ENCODE measurements at places on chromosomes 2 and 18. TPM values are rescaled to one million over a fixed set of nuclear protein-coding genes. Genes with fewer than 3 reads are reported as not detected.

GRCh38 chr2:176078541-176079284 is 5.0 kb downstream of the EVX2 start:
- no peak for DNase-seq

- no peak for DNase-seq
Observed at GRCh38 chr2:179614121-179614520, 247.3 kb downstream of the ZNF385B start.

DNA sequence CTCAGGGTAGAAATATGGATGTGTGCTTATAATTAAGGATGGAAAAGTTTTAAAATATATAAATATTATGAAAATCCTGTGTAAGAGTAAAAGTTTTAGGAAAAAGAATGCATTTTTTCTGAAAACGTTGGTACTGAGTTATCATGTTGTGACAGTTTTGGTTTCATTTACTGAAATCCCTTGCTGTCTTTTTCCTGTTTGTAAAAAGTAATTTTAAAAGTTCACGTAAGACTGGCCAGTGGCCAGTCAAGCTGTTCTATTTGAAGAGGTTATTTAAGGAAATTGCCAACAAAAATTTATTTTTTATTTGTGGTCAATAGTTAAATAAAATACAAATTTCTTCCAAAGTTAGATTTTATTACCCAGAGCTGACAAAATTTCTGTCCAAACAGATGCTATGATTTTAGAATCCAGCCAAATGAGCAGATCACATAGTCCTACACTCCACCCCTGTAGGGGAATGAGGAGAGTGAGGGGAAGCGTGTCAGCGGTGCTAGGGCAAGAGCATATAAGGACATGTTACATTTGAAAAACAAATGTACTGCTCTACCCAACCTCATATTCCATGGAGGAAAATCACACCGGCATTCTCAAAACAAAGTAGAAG is 297.8 kb upstream of the TFPI start:
- no peak for DNase-seq

GRCh38 chr2:106057206-106057605 is 136.9 kb downstream of the UXS1 start:
- DNase-seq: no peak

- DNase-seq: no peak
Observed at GRCh38 chr2:25483607-25484266, 142.0 kb upstream of the DNMT3A start.

- no peak for DNase-seq
Observed at GRCh38 chr2:189024901-189025618, 50.9 kb downstream of the COL3A1 start.

DNA sequence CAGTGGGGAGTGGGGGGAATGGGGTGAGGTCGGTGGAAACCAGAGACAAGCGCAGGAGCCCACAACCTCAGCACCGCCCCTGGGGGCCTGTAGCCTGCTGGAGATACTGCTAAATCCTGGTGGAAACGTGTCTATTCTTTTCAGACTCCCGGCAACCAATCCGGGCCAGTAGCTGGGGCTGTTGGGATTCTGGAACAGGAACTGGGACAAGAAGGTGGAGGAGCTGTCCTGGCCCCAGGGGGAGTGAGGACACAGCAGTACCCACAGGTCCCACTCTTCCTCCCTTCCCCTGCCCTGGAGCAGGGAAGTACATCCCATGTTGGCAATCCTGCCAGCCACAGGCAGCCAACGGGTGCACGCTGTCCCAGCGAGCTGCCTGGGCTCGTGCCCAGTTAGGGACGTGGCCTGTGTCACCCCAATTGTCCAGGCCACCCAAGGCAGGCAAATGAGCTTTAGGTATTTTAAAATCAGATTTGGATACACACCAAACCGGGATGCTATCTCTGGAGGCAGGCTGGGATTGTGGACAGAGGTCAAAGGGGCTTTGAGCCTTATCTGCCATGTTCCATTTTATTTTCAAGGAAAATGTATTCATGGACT is 51.8 kb downstream of the HS1BP3 start:
- DNase-seq: no peak

- peak; percentile 2 for DNase-seq
Observed at GRCh38 chr2:203997980-203998809, 61.6 kb downstream of the ICOS start.

GRCh38 chr2:160666154-160667060 is 172.8 kb upstream of the RBMS1 start:
- peak; percentile 99 for DNase-seq

- DNase-seq: peak; percentile 57
Observed at GRCh38 chr18:59056706-59057492, 82.8 kb upstream of the SEC11C start.

GRCh38 chr2:12903272-12903671 is 186.5 kb downstream of the TRIB2 start:
- DNase-seq: no peak

GRCh38 chr2:197322143-197322542 is 11.6 kb upstream of the ANKRD44 start:
- no peak for DNase-seq

GRCh38 chr2:229330952-229331351 is 59.9 kb upstream of the PID1 start:
- DNase-seq: no peak

- DNase-seq: peak; percentile 30
Observed at GRCh38 chr2:68466361-68466777, 725 bp downstream of the FBXO48 start.

DNA sequence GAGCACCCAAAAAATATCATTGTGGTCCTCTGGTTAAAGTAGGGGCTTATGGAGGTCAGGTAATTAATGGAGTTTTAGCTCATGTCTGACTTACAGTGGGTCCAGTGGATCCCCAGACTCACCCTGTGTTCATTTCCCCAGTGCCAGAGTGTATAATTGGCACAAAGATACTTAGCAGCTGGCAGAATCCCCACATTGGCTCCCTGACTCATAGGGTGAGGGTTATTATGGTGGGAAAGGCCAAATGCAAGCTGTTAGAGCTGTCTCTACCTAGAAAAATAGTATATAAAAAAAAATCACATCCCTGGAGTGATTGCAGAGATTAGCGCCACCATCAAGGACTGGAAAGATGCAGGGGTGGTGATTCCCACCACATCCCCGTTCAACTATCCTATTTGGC is 1067.6 kb upstream of the ACVR2A start:
- peak; percentile 57 for DNase-seq

- no peak for DNase-seq
Observed at GRCh38 chr2:222952204-222952603, 91.4 kb downstream of the ACSL3 start.

GRCh38 chr2:216949700-216950413 is 90.0 kb upstream of the TNP1 start:
- DNase-seq: no peak

DNA sequence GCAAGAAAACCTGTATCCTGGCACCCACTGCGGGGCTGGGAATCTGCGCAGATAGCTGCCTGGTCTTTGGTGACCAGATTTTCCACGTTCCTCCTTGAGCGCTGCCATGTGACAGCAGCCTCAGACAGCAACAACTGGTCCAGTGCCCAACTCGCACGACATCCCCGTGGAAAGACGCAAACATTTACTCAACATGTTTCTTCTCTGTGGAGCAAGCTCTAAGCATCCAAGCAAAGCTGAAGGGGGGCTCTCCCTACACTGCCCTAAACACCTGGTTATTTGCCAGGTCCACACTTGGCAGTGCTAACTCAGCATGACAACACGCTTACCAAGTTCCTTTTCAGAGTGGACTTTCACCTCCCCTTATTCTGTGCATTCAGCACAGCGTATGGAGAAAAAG is 11.3 kb downstream of the ZNF516 start:
- DNase-seq: no peak

DNA sequence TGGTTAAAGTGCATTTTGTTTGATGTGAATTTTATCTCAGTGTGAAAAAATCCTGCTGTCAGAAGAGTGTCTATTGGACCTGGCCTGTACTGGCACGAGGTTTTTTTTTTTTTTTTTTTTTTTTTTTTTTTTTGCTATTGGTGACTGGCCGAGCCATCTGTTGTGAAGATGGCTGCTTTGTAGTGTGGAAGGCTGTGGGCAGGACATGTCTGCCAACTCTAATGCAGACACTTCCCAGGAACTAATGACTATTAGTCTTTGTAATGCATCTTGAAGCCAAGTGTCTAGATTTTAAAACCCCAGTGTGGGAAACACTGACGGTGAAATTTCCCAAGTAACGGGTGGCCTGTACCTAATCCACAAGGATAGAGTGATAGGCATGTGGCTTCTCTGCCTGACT is 34.3 kb downstream of the ZAP70 start:
- peak; percentile 74 for DNase-seq

DNA sequence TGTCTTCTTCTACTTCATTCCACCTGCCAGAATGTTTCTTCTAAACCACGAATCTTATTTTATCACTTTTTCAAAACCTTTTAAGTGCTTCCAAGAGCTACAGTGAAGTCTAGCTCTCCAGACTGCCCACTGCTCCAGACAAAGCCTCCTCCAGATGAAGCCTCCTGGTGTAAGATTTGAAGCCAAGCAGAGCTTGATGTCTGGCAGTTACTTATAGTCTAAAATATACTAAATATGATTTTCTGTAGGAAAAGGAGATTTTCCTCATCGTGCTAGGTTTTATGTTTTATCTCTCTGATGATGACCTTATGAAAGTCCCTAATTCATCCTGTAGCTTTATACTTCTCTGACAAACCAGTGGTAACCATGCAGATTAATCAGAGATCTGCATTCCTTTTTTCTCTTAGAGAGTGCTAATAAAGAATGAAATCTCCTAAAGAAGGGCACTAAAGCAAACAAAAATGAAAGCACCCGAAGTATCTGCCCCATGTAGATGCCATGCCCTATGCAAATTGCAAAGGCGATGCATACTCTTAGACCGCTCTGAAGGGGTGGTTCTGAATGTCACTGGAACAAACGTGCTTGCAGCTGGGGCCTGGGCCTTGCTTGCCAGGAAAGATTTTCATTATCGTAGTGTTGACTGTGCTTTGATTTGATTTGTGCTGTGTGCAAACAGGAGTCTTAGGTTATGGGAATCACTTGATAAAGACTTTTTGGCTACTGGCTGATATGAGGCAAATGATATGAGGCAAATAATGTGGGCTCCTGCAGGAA is 314.2 kb downstream of the PID1 start:
- no peak for DNase-seq

GRCh38 chr2:12044857-12045256 is 298.4 kb downstream of the LPIN1 start:
- DNase-seq: no peak

DNA sequence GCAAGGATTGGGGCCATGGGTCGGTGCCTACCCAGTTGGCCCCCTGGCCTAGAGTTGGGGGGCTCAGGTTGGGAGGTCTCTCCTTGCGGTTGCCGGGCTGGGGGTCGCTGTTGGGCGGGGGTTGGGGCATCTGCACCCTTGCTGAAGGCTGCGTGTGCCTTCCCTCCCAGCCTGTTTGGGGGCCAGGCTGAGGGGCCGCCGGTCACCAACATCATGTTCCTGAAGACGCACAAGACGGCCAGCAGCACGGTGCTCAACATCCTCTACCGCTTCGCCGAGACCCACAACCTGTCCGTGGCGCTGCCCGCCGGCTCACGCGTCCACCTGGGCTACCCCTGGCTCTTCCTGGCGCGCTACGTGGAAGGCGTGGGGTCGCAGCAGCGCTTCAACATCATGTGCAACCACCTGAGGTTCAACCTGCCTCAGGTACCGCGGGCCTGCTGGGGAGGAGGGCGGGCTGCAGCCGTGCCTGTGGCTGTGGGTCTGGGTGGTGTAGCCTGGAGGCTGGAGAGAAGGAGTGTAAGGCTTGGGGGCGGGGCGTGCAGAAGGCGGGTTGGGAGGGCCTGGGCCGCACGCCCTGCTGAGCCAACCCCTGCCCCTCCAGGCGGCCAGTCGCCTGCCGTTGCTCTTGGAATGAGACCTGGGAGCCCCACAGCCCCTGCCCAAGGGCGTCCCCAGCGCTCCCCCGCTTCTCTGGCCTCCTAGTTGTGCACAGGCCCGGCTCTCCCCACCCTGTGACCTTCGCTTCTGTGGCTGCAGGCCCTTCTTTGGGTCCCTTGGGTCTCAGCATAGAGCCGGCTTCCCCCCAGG is 7.2 kb upstream of the NEU4 start:
- no peak for DNase-seq

DNA sequence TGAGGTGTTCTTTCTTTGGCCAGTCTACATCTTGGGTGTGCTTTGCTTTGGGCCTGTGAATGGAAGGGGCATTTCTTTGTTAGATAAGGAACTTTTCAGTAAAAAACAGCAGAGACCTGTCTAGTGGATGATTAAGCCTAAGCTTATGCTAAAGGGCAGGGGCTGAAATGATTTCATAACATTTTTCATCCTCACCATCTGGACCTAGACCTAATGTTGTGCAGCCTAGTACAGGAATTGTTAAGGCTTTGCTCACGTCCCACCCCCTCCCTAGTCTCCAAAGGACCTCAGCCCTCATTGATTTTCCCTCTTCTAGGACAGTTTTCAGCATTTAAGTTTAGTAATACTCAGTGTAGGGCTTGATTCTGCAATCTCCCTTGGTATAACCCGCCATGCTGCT is 111.8 kb downstream of the PRKCE start:
- DNase-seq: no peak

DNA sequence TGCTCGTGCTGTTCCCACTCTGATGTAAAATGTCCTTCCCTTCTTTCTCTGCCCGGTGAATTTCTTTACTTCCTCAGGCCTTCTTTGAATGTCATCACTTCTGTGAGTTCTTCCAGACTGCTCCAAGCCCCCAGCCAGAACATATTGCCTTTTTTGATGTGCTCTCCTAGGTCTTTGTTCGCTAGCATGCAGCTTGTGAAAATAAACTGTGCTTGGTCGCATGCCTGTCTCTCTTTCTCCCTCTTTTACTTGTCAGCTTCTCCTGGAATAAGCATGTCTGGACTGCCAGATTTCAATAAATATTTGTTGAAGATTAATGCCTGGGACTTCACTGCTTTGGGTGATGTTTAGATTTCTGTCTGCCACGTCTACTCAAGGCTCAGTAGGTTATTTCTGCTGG is 82.7 kb upstream of the ARHGAP28 start:
- DNase-seq: no peak

DNA sequence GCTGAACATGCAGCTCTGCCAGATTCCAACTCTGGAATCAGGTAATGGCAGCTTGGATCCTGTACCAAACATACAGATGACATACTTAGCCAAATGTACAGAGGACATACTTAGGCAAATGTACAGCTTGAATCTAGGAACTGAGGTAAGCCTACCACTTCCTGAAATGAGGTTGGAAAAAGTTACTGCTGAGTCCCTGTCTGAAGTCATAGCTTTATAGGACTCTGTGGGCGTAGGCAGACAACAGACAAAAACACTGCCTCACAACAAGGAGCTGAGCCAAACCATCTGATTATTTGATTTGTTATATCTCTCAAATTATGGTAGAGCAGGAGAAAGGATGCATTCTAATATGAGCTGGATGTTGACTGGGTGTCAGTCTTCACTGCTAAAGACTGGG is 290.2 kb upstream of the TCF4 start:
- DNase-seq: no peak

The SLC4A3 gene
- total RNA-seq: 2.9 TPM

The KLHL29 gene
- 3.2 TPM for total RNA-seq

The ZNF514 gene
- total RNA-seq: 7.5 TPM

The IGFBP5 gene
- 0.46 TPM for total RNA-seq

The PSMA8 gene
- not detected for total RNA-seq

The ERFE gene
- 24.2 TPM for total RNA-seq

The STRADB gene
- 259 TPM for total RNA-seq

The COL4A4 gene
- total RNA-seq: not detected

The CAPN14 gene
- total RNA-seq: under 0.01 TPM

The DYNAP gene
- total RNA-seq: not detected

The INPP5D gene
- 2.6 TPM for total RNA-seq

The REG1B gene
- total RNA-seq: not detected

The SULT1C4 gene
- total RNA-seq: not detected

The FBXO41 gene
- 4.0 TPM for total RNA-seq
